Astrocyte (in vitro differentiated cells and primary cell): ENCODE measurements at places on chromosomes 3 and 15. TPM values are rescaled to one million over a fixed set of nuclear protein-coding genes. Genes with fewer than 3 reads are reported as not detected.

The NR2E3 gene
- total RNA-seq: not detected in 2 replicates

The PIGZ gene
- total RNA-seq: 0.48 and 0.54 TPM in 2 replicates

The GHSR gene
- total RNA-seq: not detected in 2 replicates

The C3orf49 gene
- not detected in 2 replicates for total RNA-seq

The FAM81A gene
- total RNA-seq: 0.73 and 0.94 TPM in 2 replicates

The CD276 gene
- total RNA-seq: 220 and 225 TPM in 2 replicates

The UTS2B gene
- 0.75 TPM in 1 of 2 replicates, not detected in the other for total RNA-seq

DNA sequence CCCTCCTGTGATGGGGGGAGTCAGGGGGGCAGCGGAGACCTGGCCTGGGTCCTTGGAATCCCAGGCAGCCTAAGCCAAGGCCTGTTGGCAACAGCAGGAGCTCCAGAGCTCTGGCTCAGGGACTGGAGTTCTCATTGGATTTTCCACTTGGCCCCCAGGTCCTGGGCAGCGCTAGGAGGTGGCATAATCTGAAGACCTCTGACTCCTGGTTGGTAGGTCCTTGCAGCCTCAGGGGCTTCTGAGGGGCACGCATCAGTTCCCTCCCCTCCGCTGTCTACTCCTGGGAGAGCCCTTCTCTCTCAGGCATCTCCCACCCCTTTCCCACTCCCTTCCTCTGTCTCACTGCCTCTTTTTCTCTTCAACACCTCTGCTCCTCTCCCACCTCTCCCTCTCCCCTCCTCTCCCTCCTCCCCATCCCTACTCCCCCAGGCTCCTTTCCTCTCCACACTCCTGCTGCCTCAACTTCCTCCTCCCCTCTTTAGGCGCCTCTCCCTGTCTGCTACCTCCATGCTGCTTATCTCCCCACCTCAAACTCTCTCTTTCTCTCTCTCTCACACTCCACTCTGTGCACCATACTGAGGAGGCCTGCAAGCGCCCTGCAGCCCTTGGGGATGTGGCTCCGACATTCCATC, 41.1 kb upstream of the SLC6A1 start:
- DNase-seq: no peak
- no peaks in the 10 kb centered on the region for H3K4me1 ChIP-seq
- H3K27me3 ChIP-seq: peaks cover 28% of the 10 kb centered on the region
- no peak overlapping the region for H3K4me3 ChIP-seq

DNA sequence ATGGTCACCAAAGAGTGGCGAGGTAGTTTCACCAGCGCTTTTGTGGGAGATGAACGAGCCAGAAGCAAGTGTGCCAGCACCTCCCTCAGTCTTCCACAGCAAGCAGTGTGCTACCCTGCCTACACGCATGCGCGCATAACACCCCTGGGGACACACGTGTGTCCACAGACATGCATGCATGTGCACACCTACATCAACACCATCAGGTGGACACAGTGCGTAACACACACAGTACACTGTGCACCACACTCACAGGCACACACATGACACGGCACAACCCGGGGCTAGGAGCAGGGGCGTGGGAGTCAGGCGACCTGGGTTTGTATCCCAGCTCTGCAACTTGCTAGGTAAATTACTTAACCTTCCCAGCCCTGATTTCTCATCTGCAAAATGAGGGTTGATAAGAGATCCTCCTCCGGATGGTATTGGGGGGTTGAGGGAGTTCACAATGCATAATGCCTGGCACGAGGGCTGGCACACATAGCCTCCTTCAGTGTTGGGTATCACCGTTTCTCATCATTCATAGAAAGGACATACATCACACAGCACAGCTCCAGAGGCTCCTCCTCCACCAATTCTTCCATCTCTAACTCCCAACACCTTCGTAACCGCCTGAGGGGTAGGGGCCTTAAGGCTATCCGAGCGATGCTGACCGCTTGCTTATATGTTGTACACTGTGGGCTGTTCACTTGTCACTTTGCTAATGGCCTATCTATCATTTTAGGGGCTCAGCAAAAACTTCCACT, 174.9 kb downstream of the SMAD6 start:
- H3K27me3 ChIP-seq: no peaks in the 10 kb centered on the region
- H3K36me3 ChIP-seq: no peaks in the 10 kb centered on the region
- no peak for DNase-seq
- peaks cover 1% of the 10 kb centered on the region for H3K4me1 ChIP-seq

DNA sequence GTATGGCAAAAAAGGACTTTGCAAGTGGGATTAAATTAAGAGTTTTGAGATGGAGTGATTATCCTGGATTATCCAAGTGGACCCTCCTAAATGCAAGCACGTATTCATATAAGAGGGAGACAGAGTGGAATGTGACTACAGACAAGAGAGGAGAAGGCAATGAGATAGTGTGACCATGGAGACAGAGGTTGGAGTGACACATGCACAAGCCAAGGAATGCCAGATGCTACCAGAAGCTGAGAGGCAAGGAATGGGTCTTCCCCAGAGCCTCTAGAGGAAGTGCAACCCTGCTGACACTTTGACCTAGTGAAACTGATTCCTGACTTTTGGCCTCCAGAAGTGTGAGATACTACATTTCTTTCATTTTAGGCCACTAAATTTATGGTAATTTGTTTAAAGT, 117.2 kb downstream of the UACA start:
- H3K4me3 ChIP-seq: no peak overlapping the region
- no peak overlapping the region for H3K27ac ChIP-seq
- peaks cover 7% of the 10 kb centered on the region for H3K4me1 ChIP-seq
- H3K27me3 ChIP-seq: no peaks in the 10 kb centered on the region

DNA sequence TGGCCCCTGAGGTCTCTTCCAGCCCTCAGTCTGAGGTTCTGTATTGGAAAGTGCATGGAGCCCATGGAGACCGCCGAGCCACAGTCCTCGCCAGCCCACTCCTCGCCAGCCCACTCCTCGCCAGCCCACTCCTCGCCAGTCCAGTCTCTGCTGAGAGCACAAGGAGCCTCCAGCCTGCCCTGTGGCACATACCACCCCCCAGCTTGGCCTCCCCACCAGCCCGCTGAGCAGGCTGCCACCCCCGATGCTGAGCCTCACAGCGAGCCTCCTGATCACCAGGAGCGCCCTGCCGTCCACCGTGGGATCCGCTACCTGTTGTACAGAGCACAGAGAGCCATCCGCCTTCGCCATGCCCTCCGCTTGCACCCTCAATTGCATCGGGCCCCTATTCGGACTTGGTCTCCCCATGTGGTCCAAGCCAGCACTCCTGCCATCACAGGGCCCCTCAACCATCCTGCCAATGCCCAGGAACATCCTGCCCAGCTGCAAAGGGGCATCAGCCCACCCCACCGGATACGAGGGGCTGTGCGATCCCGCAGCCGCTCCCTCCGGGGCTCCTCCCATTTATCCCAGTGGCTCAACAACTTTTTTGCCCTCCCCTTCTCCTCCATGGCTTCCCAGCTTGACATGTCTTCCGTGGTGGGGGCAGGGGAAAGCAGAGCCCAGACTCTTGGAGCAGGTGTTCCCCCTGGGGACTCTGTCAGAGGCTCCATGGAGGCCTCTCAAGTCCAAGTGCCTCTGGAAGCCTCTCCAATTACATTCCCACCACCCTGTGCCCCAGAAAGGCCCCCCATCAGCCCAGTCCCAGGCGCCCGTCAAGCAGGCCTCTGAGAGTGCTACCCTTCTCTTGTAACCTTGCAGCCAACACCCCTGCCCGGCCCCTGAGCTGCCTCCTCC, 40.9 kb downstream of the PML start:
- H3K4me1 ChIP-seq: peaks cover 20% of the 10 kb centered on the region
- H3K27me3 ChIP-seq: no peaks in the 10 kb centered on the region
- H3K36me3 ChIP-seq: peaks cover 12% of the 10 kb centered on the region
- H3K27ac ChIP-seq: no peak overlapping the region
- DNase-seq: no peak

GRCh38 chr15:100856867-100857266, 22.8 kb upstream of the ALDH1A3 start:
- H3K4me1 ChIP-seq: no peaks in the 10 kb centered on the region
- no peaks in the 10 kb centered on the region for H3K36me3 ChIP-seq
- H3K27ac ChIP-seq: no peak overlapping the region
- no peaks in the 10 kb centered on the region for H3K27me3 ChIP-seq
- DNase-seq: no peak

DNA sequence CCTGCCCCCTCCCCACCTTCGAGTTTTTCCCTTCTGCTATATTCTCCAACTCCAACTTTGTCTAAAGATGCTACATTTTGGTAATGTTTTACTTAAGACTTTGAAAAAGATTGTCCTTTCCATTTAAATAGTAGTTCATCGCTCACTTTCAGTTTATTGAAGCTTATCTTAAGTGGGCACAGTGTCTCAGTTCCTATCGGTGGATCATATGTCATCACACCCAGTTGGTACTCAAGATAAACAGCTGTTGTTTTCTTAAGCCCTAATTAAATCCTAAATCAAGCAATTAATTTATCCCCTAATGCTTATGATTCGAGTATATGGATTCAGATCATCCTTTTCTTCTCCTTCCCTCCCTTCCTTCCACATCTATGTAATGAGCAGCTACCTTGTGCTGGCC, 210.7 kb downstream of the TLE3 start:
- no peak for DNase-seq
- H3K36me3 ChIP-seq: no peaks in the 10 kb centered on the region
- H3K27ac ChIP-seq: no peak overlapping the region
- H3K27me3 ChIP-seq: peaks cover 12% of the 10 kb centered on the region
- H3K4me1 ChIP-seq: peaks cover 6% of the 10 kb centered on the region

DNA sequence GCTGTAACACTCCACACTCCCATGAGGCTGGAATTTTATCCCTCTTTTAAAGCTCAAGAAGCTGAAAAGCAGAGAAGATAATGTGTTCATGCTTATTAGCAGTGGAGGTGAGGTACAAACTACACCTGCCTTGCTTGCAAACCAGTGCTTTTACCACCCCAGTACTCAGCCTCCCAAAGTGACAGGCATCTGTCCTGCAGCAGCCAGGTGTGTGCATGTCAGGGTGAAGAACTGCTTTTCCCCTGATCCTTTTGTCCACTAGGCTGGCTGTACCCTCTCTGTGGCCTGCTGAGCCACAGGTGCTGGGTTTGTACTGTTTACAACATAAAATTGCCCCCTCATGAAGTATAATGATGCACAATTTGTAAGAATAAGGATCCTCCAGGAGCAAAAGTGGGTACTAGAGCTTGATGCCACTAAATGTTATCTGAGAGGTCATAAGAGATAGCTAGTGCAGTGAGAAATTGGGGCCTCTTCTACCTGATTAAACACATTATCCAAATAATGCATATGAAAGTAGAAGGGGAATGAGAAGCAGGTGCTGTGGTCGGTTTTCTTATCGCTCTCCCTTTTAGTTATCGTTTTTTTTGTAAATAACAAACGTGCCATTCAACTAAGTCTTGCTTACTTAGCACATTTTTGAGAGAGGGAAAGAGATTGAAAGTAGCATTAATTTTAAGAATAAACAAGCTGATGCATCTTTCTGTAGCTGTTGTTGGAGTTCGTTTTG, 39.2 kb upstream of the GADL1 start:
- no peak overlapping the region for H3K4me3 ChIP-seq
- no peak overlapping the region for H3K27ac ChIP-seq
- no peaks in the 10 kb centered on the region for H3K27me3 ChIP-seq
- no peaks in the 10 kb centered on the region for H3K36me3 ChIP-seq

DNA sequence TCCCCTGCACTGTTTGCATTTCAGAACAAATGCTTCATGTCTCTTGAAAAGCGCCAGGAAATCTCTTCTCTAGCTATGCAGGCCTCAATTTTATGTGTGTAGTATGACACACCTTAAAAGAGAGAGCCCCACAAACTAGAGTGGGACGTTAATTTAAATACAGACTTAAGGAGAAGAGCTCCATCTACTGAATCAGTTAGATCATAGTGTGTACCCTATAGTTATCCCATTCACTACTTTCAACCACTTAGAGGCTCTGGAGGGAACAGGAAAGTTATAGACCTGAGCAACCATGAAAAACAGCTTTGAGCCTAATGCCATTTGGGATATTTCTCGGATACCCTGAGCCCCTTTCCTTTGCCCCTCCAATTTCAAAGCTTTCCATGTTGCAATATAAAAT, 153.7 kb downstream of the TIGIT start:
- DNase-seq: no peak
- H3K27me3 ChIP-seq: no peaks in the 10 kb centered on the region
- H3K4me1 ChIP-seq: peaks cover 20% of the 10 kb centered on the region
- H3K4me3 ChIP-seq: no peak overlapping the region

DNA sequence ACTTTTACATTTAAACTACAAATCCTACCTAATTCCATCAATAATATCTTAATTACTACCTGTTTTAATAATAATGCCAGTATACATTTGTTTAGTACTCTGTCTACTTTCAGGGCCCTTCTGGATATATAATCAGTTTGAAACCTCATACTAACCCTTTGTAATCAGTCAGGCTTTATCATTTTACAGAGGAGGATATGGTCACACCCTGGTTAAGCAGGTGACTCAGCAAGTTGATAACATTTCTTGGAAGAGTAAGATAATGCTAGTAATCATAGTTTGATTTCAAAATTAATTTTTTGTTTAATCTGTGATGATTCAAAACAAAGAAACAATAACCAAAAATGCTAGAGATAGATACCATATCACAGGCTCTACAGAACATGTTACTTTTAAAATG, 208.2 kb upstream of the MANF start:
- no peaks in the 10 kb centered on the region for H3K27me3 ChIP-seq
- no peak overlapping the region for H3K4me3 ChIP-seq
- no peak for DNase-seq
- H3K4me1 ChIP-seq: no peaks in the 10 kb centered on the region
